ENCODE measurements at places on chromosomes 2 and 18.

DNA sequence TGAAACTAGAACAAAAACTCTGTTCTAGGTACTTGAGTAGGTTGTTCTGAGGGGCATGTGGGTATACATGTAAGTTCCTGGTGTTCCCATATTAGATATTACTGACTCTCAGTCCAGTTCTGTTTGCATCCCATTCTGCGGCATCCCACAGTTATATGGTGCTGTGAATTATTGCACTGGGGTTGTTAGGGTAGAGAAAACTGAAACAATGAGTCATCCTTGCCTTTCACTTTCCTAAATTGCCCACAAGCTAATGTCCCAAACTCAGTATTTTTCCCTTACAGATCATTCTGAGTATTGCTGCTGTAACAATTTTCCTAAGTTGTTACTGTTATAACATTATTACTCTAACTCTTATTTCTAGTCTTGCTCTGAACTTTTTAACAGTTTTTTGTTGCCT, 3.0 kb downstream of the WDR75 start:
- no peak for DNase-seq

- DNase-seq, result no peak
These were observed 1500.3 kb downstream of the LRP1B start for GRCh38 chr2:140630557-140630956.

DNA sequence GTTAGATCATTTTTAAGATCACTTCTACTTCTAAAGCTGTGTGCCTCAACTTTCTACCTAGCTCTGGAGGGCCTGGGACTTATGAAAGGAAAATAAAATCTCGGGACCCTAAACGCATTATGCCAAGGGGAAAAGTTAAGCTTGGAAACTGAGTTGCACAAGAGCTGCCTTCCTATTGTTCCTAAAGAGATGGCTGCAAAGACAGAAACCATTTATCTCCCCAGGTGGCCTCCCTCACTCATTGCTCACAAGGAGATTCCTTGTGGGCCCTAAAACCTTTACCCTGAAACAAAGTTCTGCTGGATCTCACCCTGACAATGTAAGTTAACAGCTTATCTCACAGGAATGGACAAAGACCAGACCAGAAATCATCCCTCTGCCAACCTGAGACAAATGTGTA, 26.8 kb downstream of the TUBB6 start:
- no peak for DNase-seq

- DNase-seq, result no peak
These were observed 177.9 kb upstream of the ARL4C start for GRCh38 chr2:234674781-234675201.

DNA sequence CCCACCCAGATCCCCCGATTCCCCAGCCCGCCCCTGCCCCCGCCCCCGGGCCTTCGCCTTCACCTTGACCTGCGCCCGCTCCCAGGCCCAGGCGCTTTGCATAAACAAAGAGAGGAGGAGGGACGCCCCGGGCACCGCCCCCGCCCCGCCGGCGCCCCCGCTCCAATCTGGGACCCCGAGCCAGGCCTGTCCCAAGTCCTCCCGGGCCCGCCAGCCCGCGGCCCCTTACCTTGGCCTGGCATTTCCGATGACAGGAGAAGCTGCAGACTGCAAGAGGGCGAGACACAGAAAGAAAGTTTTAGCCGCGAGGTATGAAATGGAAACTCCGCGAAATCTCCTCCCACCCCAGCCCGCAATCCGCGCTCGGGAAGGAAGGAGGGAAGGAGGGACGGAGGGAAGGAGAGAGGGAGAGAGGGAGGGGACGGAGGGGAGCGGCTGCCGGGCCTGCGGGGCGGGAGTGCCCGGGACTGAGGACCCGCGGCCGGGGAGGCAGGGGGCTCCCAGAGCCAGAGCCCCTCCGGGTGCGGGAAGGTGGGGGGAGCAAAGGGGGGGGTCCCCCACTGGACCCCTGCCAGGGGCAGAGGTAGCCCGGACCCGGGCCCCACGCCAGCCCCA, 24.2 kb downstream of the TNS1 start:
- peak; percentile 16 for DNase-seq

DNA sequence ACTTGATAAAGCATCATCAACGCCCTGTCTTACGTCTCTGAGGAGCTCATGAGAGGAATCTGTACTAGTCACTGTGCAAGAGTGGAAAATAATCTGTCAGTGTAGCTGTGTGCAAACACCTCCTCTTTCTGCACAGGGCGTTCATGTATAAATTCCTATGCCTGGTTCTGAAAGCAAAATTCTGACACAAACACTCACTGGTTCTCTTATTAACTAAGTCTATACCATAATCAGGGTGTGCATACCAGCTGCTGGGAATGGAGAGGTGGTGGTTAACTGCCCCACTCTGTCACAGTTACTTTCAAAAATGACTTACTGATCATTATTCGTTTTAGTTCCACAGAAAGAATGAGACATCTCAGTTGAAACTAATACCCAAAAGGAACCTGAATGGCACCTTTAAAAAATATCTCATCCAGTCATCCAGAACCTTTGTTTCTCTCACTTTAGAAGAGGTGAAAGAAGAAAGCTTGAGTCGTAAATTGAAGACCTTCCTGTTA, 35.7 kb downstream of the STK39 start:
- no peak for DNase-seq

DNA sequence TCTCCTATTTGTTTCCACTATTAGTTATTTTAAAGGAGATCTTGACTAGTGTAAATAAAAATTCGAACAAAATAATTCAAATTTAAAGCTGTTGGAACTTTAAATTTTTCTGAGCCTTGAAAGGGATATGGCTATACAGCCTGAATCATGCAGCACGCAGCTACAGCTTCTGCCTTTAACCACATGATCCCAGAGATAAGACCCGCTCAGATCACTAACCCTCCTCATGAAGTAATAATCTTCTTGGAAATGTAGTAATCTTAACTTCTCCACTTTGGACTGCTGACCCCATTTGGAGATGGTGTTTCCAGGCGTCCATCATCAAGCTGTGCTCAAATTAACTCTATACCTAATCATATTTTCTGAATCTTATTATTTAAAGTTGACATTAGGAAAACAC, 336.6 kb downstream of the DSC3 start:
- no peak for DNase-seq

DNA sequence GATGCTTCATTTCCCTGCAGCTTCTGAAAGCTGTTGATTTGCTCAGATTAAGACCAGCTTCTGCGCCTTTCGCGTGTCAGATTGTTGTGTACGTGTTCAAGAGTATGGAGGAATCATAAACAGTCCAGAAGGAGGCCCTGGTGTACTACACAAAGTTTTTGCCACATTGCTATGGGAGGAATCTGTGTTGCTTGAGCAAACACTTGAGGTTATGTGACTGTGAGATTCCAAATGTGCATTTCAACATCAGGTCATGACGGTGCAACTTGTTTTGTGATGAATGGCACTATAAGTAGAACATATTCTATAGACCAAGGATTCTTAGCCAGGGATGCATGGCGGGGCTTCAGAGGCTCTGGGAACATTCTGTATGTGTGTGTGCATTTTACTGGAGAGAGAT, 35.0 kb downstream of the SRSF7 start:
- DNase-seq, result no peak

- no peak for DNase-seq
These were observed 3.0 kb downstream of the SCG2 start for GRCh38 chr2:223598994-223599639.

DNA sequence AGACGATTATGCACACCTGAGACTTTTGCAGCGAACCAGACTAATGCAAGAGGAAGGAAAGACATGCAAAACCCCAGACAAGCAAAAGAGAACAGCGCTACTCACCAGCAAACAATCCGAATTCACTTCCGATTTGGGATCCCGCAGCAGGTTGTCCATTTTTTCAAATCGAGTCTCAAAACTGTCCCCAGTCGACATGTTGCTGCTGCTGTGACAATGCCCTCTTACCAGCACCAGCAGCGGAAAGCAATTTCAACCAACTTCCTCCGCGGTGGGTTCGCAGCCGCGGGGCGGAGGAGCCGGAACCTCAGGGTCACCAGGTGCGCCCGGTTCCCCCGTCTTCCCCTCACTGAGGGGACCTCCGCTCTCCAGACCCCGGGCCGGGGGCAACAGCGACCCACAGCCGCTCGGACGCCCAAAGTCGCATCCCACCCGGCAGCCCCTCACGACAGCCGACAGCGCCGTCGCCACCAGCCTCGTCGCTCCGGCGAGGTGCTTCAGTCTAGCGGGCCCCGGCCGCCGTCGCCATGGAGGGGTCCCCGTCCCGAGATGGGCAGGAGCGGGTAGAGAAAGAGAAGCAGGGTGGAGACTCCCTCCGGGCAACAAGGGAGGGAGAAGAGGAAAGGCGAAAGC, 784 bp downstream of the ROCK1 start:
- no peak for DNase-seq

- no peak for DNase-seq
These were observed 12.9 kb downstream of the CCDC148 start for GRCh38 chr2:158443606-158444005.

All from neural crest cell (in vitro differentiated cells).